ENCODE measurements at places on chromosomes 16 and 17. TPM values are rescaled to one million over a fixed set of nuclear protein-coding genes. Genes with fewer than 3 reads are reported as not detected.

ADPRM gene
- 13.0 TPM for total RNA-seq

SLC5A10 gene
- total RNA-seq = not detected

SMIM22 gene
- not detected for total RNA-seq

CLEC18B gene
- not detected for total RNA-seq

HP gene
- total RNA-seq = not detected

SPATA22 gene
- total RNA-seq = not detected

P2RX1 gene
- total RNA-seq = 0.43 TPM

CASKIN1 gene
- 7.2 TPM for total RNA-seq

NLRP1 gene
- total RNA-seq = 26.0 TPM

KANSL1 gene
- 55.3 TPM for total RNA-seq

TANGO6 gene
- 23.0 TPM for total RNA-seq

NPB gene
- total RNA-seq = not detected

TMIGD1 gene
- not detected for total RNA-seq

NXN gene
- 1.4 TPM for total RNA-seq

MVD gene
- 83.1 TPM for total RNA-seq
